Jurkat, Clone E6-1 (cell line): ENCODE measurements at places on chromosomes 4 and X.

GRCh38 chrX:21747558-21747957, 10.4 kb downstream of the SMPX start:
- DNase-seq, result no peak

DNA sequence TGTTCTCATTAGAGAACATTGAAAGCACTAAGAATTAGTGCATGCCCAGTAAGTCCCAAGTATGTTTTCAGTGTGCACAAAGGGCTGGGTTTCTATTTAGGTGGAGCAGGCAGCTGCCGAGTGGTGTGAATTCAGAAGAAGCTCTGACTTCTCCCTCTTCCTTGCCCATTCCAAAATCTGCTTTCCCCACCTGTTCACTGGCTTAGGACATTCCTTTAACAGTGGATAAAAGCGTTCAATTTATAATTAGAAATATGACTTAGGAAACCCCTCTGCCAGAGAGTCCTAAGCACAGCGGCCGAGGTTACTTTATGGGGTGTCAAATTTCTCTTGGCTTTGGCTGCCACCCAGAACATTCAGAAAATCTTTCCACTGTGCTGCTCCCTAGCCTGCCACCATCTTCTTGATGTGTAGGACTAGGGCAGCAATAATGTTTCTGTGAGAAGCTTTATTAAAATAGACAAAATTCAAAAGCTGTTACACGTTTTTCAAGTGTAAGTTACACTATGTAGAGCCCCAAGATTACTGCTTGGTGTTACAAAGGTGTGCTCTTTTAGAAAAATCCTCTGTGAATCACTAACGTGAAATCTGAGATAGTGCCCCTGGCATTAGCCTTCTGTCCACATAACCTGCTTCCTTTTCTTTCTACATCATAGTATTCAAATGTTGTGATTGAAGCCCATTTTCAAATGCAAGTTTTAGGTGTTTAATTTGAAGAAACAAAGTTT, 191.6 kb upstream of the ANKRD50 start:
- no peak for DNase-seq

DNA sequence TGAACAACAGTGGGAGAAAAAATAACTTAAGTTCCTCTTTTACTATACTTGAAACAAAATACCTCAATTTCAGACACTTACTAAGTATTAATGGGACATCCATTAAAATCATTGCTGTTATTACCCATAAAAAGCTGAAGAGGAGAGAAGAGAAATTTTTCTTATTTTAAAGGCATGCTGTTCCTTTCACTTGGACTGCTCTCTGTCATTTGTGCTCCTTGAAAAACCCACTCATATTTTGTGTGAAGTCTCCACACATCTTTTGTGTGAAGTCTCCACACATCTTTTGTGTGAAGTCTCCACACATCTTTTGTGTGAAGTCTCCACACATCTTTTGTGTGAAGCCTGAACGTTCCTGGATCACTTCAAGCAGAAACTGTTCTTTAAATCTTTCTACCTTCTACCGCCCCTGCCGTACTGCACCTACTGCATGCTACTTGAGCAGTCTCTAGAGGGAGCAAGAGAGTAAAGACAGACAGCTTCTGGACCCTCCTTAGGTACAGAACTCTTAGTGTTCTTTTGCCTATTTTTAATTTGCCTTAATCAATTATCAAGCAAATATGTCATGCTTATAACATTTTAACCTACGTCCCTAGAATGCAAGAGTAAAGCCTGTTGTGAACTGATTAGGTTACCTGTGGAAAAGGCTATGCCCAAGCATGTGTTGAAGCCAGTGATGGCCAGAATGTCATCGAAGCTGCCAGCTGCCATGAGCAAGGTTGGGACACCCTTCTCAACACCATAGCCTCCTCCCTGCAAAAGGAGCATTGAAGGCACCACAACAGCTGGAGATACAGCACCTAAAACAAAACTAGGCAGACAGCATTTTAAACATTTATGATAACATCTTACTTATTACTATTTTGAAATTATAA, 27.1 kb upstream of the SLC9B1 start:
- peak; percentile 32 for DNase-seq

- no peak for DNase-seq
Observed at GRCh38 chr4:182807346-182807745, 109.8 kb downstream of the DCTD start.

GRCh38 chrX:77277911-77278310, 169.3 kb upstream of the FGF16 start:
- DNase-seq, result no peak

DNA sequence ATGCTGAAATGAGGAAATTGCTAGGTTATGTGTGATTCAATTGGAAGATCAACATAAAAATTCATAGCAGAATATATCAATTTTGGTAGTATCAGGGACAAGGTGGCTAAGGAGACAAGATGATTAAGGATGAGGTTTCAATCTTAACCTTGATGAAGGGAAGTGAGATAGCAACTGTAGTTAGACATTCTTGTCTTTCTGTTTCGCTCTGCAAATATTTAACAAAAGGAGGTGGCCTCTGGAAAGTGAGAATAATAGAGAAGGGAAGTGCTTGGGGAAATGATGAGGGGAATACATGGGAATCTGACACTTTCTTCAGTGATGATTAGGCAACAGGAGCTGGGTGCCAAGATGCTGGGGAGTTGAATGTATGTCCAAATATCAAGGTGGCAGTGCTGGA, 337.1 kb upstream of the PUDP start:
- DNase-seq, result no peak

DNA sequence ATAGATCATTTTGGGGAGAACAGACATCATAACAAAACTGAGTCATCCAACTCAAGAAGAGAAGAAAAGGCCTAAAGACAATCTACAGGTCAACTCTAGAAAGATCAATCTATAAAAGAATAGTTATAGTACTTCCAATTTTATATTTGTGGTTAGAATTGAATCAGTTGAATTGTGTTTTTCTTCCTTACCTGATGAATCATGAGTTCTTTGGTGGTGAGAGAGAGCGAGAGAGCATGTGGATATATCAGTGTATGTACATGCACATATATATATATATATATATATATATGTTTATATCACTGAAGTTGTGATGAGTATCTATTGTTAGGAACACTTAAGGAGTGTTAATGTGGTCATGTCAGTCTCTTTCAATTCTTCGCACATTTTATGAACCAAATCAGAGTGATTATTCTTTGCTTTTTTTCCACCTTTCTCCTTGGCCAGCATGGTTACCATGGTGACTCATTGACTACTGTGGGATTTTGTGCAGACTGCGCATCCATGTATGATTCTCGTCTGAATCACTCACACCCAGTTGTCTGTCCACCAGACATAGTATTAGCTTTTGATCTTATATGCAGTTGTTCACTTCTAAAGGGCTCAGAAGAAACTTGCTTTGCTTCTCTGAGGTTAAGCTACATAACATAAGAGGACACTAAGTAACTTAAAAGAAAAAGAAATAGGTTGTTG, 90.4 kb upstream of the RAB40AL start:
- no peak for DNase-seq

DNA sequence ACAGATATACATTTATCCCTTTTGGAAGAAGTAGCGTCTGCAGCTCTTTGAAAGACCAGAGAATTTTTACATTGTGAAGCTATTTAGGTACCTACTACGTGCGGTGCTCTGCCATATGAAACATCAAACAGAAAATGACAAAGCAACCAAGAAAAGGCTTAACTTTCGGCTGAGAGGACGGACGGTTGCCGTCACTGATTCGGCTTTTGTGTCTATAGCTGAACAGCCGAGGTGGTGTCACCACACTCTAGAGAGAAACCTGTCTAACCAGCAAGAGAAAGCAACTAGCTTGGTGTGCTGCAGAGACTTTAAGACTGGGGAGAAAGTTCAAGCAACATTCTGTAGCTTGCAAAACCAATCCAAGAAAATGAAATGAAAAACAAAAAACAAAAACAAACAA, 145.5 kb downstream of the SHOX start:
- no peak for DNase-seq

GRCh38 chr4:145099653-145100052, 1.5 kb downstream of the ABCE1 start:
- no peak for DNase-seq

- DNase-seq, result no peak
Observed at GRCh38 chr4:71375494-71375893, 36.7 kb downstream of the SLC4A4 start.

GRCh38 chrX:78831523-78831922, 84.0 kb downstream of the LPAR4 start:
- no peak for DNase-seq

DNA sequence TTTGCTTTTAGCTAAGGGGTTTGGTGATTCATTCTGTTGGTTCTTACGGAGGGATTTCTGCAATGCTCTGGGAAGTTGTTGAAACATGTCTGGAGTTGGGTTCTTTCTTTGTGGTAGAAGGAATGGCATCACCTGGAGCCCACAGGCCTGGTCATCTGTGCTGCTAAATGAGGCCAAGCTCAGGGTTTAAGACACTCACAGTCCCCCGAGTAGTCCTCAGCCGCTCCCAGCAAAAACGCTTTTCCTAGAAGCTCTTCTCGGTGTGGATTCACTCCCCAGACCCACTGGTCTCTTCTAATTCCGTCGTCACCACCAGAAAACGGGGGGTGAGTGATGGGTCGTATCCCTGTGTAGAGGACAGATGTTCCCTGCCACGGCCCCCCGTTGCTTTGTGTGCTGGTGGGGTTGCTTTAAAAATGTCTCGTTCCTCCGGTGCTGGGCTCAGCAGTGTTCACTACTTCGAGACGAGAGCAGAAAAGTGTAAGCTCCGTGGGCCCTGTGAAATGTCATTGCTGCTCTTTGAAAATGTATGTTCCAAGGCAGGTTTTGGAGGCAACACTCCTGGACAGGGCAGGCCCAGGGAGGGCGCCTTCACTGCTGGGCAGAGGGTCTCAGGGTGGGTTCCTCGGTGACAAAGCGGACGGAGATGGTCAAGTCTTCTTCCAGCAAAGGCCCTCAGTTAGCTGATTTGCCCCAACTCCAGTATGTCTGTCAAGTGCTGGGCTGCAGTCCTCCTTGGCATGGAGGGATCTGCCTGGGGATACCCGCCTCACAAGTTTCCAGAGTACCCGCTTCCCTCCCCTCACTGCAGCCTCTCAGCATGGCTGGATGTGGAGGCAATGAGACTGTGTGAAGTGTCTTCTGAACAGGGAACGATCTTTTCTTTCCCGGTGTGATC, 37.3 kb downstream of the PSAPL1 start:
- DNase-seq, result no peak

GRCh38 chr4:186666750-186667149, 56.9 kb downstream of the FAT1 start:
- no peak for DNase-seq

DNA sequence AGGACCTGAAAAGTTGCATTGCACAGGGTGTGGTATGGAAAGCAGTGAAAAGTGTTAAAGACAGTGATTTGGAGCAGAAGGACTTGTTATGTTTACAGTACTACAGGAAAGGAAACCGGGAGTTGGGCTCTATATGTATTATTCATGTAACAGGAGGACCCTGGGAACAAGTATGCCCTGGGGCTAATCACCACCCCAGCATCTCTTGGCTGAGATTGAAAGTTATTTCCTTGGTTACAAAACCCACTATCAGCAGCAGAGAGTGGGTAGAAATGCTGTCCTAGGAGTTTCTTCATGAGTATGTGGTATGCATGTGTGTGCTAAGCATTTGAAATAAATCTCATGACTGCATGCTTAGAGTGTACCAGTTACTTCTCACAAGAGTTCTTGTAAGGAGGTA, 46.9 kb downstream of the STK32B start:
- DNase-seq, result no peak

DNA sequence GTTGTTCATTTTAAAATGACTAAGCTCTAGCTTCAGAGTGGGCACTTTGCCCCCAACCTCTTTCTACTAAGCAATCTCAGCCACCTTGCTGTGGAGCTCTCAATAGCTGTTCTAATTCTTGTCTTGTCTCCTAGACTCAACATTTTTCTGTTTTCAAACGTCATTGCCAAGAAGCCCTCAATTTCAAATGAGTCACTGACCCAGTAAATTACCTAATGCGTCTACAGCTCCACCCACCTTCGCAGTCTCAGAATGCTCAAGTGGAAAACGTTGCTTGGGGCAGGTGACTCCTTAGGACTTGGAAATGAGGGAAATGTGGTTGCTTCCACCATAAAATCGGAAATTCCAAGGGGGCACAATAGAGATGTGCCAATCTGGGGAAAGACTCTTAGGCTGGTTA, 59.0 kb downstream of the ING2 start:
- no peak for DNase-seq

DNA sequence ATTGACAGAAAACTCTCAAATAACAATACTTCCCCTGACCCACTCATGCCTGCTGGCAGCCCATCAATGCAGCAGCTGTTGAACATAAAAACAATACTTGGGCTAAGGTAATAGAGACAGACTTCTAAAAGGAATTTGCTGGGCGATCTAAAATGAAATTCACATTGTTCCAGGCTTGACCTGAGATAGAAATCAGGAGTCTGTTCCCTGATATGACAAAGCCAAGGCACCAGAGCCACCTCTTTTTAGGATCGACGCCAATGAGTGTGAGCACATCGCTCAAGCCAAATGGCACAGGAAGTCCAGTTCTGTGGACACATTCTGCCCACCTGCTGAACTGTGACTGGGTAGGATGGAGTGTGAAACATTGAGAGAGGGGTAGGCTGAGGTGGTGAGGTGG, 4.9 kb downstream of the SEPTIN11 start:
- no peak for DNase-seq

GRCh38 chrX:21885568-21885967, 29.8 kb downstream of the YY2 start:
- DNase-seq, result no peak

DNA sequence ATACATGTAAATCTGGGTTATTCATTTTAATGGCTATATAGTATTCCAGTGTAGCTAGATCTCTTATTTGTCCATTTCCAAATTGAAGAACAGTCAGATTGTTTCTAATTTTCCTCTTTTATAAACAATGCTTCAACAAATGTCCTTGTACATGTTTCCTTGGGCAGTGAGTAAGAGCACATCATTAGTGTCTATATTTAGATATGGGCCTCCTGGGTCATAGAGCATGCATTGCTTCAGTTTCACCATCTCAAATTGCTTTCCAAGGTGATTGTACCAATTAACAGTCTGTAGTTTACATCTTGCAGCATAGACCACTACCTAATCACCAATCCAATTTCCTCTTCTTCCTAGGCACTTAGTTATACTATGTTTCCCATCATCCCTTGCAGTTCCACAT, 13.4 kb downstream of the PHKA2 start:
- no peak for DNase-seq

DNA sequence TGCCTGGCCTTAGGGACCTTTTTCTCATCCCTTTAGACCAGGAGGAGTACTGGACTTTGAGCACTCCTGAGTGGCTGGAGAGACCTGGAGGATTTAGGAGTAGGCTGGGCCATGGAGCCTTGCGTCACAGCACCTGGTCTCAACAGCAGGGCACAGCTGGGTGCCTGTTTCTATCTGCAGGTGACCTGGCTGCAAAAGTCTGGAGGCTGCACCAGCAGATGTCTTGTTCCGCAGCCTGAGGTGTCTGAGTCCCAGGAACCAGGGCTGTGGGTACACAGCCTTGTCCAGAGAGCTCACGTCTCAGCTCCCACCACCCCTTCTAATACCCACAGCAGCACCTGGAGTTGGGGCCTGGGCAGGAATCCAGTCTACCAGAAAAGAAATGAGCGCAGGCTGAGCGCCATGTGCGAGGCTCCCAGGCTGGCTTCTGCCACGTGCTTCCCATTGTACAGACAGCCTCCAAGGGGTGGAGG, 5.0 kb upstream of the NSD2 start:
- no peak for DNase-seq

GRCh38 chr4:22962295-22962694, 269.6 kb downstream of the GBA3 start:
- peak; percentile 11 for DNase-seq
